CD4-positive, alpha-beta T cell treated with Interleukin-15 for 4 hours (primary cell): ENCODE measurements at places on chromosomes 4 and X.
A peak's percentile ranks its signal among the peaks of the same experiment; 100 is the strongest.

DNA sequence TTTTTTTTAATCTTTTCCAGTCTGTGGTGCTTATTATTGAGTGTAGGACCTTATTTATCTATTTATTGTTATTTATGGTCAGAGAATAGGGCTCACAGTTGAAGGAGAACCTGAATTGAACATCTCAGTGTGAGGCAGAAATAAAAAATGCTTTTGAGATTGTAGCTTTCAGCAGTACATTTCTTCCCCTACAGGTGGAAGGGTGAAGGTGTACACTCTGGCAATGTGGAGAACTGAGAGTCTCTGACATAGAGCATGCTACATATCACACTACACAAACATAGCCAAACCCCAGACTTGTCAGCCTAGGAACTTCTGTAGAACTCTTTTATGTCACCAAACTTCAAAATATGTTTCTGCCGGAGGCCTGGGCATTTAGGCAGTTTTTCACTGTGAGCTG, 140.2 kb downstream of the STIM2 start:
- DNase-seq: peak; percentile 37

GRCh38 chrX:119067023-119067739, 5.6 kb upstream of the CT47C1 start:
- DNase-seq: peak; percentile 1

DNA sequence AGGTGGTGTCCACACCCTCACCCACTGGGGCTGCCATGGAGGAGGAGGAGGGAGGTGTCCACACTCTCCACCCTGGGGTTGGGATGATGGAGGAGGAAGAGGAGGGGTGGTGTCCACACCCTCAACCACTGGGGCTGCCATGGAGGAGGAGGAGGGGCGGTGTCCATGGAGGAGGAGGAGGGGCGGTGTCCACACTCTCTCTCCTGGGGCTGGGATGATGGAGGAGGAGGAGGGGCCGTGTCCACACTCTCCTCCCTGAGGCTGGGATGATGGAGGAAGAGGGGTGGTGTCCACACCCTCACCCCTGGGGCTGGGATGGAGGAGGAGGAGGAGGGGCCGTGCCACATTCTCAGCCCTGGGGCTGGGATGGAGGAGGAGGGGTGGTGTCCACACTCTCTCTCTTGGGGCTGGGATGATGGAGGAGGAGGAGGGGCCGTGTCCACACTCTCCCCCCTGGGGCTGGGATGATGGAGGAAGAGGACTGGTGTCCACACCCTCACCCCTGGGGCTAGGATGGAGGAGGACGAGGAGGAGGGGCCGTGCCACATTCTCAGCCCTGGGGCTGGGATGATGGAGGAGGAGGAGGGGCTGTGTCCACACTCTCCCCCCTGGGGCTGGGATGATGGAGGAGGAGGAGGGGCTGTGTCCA, 231.7 kb downstream of the CRLF2 start:
- DNase-seq: no peak

DNA sequence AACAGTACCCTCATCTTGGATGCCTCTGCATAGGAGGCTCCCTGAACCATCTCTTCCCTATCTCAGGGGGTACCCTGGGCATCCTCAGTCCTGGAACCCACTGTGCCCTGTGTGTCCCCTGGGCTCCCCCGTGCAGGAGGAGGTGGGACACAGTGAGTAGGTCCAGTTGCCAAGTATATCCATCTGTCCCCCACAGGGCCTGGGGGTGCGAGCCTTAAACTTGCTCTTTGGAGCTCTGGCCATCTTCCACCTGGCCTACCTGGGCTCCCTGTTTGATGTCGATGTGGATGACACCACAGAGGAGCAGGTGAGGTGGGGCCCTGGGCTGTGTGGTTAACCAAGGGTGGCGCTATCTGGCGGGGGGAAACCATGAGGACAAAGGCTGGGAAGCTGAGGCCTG, 4.6 kb upstream of the EBP start:
- DNase-seq: no peak

GRCh38 chr4:180436361-180436760, 1806.8 kb upstream of the TENM3 start:
- DNase-seq: no peak

GRCh38 chr4:108068442-108068841, 78.8 kb downstream of the HADH start:
- no peak for DNase-seq

- no peak for DNase-seq
Measured at GRCh38 chrX:9110808-9111207, 76.9 kb upstream of the FAM9B start.

DNA sequence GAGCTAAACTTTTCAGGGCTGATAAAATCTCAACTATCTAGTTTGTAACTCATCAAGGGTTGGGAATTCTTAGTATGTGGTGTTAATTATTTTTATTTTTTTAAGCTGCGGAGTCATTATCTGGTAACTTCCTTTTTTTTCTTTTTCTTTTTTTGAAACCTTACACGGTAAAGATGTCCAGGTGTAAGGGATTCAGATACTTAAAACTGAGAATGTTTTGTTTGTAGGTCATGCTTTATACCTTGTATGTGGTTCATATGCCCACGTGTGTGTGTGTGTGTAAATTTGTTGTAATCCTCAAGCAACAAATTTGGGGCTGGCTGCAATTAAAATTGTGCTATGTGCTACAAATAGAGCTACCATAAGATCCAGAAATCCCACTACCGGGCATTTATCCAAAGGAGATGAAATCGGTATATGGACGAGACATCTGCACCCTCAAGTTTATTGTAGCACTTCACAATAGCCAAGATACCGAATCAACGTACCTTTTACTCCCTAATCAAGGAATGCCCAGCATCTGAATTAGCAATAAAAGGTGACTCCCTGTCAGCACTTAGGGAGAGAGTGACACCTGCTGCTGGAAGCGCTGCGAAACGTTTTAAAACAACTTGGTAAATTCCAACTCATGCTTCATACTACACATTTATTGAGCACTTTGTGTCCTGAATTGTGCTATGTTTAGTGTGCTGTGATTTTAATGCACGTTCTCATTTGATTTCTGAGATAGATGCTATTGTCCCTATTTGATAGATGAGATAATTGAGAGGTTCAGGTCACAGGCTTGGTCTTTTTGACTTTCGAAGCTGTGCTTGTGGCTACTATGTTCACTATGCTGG, 16.1 kb downstream of the MSMO1 start:
- DNase-seq: peak; percentile 13

DNA sequence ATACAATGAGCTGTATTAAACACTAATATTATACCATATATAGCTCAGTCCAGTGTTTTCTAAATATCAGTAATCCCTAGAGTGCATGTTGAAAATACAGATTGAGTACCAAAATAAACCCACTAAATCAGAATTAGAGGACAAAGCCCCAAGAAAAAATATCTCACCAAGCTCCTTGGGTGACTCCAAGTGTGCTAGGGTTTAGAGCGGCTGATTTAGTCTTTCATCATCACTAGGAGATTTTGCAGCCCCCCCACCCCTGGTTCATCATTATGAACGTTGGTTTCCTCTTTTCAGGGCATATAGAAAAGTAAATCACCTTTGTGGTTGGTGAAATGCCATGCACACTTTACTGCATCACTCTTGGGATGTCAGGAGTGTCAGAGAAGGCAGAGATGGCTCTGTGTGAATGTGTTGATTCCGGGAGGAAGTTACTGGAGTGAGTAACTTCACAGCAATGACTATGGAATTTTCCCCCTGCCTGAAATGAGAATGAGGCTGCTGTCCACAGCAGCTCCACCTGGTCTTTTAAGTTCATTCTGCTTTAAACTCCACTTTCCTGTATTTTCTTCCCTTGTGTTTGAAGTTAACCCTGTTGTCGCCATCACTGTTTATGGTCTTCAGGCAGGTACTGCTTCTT, 25.2 kb upstream of the ANAPC4 start:
- DNase-seq: no peak

DNA sequence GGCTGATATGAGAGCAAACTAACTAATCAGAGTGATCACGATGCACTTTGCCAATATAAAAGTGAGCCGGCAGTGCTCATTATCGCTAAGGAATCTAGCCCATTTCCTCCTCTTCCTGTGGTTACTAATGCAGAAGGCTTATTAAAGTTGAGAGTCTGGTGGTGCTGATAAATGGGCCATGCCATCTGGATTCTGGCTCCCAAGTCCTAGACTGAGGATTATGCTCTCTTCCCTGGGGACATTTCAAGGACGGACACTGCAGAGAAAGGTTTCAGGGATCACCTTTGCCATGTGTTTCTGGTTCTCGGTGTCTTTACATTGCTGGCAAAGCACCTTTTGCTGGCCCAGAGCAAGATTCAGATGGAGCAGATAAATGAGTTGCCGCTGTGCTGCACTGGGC, 85.3 kb downstream of the RTL5 start:
- peak; percentile 17 for DNase-seq

- DNase-seq: no peak
Measured at GRCh38 chr4:155042014-155042413, 166.4 kb upstream of the NPY2R start.

- no peak for DNase-seq
Measured at GRCh38 chr4:143961075-143961474, 55.7 kb upstream of the GYPE start.

DNA sequence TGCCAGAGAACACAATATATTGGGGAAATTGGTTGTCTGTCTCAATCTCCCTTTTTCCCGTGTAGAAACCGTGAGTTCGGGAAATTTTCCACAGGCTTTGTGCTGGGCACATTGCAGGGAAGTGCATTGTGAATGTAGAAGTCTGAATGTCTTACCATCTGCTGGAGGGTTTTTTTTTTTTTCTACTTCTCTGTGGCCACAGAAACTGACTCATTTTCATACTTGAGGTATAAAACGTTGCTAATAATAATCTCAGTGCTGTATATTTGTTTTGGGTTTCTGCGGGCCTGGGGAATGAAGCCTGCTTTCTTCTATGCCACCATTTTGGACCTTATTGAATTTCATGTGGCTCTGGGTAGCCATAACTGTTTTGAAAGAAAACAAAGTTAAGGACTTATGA, 1001.2 kb downstream of the STIM2 start:
- DNase-seq: no peak

GRCh38 chrX:39163581-39164126, 362.4 kb downstream of the MID1IP1 start:
- no peak for DNase-seq

- DNase-seq: no peak
Measured at GRCh38 chr4:34643476-34643875, 1600.8 kb downstream of the ARAP2 start.

- DNase-seq: no peak
Measured at GRCh38 chrX:53684415-53685192, 1.9 kb downstream of the HUWE1 start.

DNA sequence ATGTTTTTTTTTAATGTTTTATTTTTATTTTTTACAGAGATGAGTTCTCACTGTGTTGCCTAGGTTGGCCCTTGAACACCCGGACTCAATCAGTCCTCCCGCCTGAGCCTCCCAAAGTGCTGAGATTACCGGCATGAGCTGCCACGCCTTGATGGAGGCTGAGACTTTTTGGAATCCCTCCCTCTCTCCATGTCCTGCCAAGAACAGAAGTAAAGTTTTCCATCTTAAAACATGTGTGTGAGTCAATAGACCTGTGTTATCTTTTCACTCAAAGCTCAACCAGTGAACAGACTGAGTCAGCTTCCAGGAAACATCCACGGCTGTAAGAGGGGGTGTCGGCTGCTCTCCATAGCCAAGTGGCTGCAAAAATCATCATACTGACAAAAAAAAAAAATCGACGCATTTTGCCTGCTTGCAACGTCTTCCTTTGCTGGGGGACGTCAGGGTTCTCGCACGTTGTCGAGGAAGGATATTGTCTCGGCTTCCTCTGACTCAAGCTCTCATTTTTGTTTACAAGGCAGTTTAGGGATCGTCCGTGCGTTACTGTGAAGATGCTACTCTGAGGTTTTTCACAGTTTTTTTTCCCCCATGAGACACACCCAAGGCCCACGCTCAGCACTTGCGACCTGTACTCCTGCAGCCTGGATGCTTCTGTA, 10.0 kb upstream of the ASMTL start:
- DNase-seq: peak; percentile 93

GRCh38 chrX:153668423-153669173, 5.0 kb downstream of the PNCK start:
- no peak for DNase-seq

GRCh38 chr4:25953740-25954139, 39.7 kb downstream of the SMIM20 start:
- DNase-seq: no peak

GRCh38 chr4:26937567-26937966, 76.9 kb downstream of the STIM2 start:
- no peak for DNase-seq

DNA sequence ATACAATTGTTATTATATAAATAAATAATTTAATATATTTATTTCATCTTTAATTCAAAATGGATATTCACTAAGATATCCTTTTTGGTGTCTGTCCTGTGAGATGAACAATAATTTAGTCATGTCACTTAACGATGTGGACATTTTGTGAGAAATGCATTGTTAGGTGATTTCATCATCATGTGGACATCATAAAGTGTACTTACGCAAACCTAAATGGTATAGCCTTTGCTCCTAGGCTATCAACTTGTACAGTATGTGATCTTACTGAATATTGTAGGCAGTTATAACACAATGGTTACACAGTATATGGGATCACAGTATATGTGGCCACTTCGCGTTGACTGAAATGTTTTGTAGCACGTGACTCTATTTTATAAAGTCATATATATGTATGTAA, 20.2 kb upstream of the CHRNA9 start:
- DNase-seq: no peak

DNA sequence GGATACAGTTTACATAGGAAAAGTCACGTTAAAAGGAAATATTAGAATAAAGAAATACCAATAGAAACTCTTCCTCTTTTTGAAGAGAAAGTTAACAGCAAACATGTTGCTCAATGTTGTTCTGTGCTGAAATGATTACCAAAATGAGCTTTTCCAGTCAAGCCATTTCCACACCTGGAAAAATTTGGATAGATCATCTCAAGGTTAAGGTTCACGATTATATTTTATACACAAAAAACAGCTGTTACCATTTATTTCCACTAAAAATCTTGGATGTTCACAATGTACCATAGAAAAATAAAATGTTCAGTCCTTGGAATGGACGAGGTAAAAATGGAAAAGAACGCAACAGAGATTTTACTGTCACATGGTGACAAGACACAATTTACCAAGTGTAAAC, 218.7 kb downstream of the SCFD2 start:
- no peak for DNase-seq
